ENCODE measurements at places on chromosomes 7 and 10.

DNA sequence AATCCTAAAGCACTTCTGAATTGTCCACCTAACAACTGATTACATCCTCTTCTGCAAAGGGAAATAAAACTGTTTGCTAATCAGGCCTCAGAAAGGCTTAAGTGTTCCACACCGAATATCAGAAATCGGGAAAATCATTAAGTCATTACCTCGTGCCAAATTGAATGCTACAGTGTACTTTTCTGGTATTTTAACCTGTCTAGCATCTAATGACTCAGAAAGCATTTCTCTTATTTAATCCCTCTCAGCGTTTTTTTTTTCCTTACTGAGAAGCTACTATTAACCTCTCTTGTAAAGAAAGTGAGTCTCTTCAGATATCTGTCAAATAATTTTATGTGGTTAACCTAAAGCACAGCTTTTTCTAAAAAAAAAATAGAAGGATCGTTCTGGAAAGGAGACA lies 28.6 kb downstream of the VIM start:
- no peak for DNase-seq

GRCh38 chr10:72010234-72010973 lies 46.2 kb downstream of the CHST3 start:
- no peak for DNase-seq

DNA sequence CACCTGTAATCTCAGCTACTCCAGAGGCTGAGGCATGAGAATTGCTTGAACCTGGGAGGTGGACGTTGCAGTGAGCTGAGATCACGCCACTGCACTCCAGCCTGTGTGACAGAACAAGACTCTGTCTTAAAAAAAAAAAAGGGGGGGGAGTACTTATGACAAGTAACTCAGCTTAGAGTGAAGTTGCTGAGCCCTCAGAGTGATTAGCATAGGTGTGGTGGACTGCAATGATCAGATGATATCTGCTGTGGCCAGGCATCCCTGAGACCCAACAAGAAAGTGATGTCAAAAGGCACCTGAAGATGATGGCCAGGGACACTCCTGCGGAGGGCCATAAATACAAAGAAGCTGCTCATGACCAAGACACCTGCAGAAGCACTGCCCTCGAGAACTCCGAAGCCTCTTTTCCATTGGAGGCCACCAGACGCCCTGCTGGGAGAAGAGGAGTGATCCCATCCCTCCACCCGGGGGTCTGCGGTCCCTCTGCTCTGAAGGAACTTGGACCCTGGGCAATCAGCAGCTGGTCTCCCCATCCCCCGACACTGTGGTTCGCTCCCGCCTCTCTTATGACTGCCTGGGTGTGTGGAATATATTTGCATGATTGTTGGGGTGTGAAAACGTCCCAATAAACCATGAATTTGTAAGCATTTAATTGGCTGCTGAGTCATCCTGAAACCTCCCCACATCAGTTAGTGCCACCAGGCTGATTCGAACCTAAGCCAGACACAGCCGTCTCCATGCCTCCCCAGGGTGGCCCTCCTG lies 46.0 kb downstream of the RASGEF1A start:
- no peak for DNase-seq

- DNase-seq: no peak
Measured at GRCh38 chr7:139647085-139647484, 123.6 kb downstream of the CLEC2L start.

GRCh38 chr10:2851566-2851965 lies 215.8 kb upstream of the PFKP start:
- no peak for DNase-seq

GRCh38 chr10:125983161-125983560 lies 86.8 kb downstream of the FANK1 start:
- no peak for DNase-seq

- DNase-seq: no peak
Measured at GRCh38 chr10:52198540-52198939, 115.5 kb upstream of the DKK1 start.

DNA sequence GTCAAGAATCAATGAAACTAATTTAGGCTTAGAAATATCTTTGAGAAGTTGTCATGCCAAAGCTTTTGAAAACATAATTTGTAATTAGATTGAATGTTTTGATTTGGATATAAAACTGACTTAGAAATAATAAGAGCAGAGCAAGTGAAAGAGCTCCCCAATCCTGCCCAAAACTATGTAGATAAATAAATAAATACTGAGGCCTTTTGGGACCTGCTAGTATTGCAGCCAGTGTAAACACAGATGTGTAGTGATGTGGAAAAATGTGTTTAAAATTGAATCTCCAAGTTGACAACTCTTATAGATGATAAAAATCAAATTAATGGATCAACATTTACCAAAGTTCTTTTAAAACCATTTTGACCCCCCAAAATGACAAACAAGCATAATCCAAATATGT lies 896.1 kb downstream of the CNTNAP2 start:
- DNase-seq: no peak

GRCh38 chr10:93820434-93820833 lies 62.7 kb downstream of the LGI1 start:
- DNase-seq: no peak

DNA sequence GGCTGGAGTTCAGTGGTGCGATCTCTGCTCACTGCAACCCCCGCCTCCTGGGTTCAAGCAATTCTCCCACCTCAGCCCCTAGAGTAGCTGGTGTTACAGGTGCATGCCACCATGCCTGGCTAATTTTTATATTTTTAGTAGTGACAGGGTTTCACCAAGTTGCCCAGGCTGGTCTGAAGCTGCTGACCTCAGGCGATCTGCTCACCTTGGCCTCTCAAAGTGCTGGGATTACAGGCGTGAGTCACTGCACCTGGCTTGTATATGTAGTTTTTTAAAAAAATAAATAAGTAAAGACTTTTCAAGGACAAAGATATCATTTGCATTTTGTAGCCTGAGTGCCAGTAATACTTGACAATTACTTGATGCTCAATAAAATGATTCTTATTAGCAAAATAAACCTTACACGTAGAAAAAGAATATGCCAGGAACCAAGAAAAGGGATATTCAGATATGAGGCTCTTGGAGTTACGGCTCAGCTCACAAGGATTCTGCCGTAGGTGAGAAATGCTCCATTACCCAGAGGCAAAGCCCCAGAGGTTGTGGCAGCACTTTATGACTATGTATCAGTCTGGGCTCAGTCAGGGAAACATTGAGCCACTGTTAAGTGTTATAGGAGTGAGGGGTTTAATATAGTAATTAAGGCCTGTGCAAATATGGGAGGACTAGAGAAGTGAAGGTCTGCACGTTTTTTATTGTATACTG lies 98.5 kb downstream of the TPST1 start:
- no peak for DNase-seq

DNA sequence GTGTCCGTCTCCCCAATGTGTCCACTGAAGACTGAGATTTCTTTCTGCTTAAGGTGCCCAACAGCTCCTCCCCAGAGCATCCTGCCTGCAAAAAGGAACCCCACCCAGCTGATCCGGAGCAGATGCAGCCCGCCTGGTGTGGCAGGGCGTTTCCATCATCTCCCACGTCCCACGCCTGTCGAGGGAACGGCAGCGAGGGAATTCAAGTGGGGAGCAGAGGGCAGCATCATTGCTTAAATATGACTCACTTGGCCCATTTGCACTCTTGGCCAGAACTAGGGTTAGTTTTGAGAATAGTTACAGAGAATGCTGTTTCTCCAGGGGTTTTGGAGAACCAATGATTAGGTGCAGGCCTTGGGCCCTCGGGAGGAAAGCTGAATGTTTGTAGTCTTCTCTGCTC lies 20.8 kb downstream of the VWA2 start:
- no peak for DNase-seq

DNA sequence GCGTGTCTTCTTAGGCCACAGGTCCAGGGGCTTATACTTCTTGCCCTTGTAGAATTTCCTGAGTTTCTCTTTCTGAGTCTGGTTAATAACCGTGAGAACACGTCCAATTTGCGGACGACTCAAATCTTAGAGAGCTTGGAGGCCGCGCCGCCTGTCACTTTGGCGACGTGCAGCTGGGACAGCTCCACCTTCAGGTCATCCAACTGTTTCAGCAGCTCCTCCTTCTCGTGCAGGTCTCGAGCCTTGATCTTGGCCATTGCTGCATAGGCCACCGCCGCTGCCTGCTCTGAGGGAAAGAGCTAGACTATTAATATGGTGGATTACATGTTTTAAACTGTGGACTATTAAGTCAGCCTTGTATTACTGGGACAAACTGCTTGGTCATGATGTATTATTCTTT lies 26.9 kb downstream of the EVX1 start:
- DNase-seq: no peak

GRCh38 chr7:94129443-94130140 lies 125.4 kb upstream of the BET1 start:
- no peak for DNase-seq

DNA sequence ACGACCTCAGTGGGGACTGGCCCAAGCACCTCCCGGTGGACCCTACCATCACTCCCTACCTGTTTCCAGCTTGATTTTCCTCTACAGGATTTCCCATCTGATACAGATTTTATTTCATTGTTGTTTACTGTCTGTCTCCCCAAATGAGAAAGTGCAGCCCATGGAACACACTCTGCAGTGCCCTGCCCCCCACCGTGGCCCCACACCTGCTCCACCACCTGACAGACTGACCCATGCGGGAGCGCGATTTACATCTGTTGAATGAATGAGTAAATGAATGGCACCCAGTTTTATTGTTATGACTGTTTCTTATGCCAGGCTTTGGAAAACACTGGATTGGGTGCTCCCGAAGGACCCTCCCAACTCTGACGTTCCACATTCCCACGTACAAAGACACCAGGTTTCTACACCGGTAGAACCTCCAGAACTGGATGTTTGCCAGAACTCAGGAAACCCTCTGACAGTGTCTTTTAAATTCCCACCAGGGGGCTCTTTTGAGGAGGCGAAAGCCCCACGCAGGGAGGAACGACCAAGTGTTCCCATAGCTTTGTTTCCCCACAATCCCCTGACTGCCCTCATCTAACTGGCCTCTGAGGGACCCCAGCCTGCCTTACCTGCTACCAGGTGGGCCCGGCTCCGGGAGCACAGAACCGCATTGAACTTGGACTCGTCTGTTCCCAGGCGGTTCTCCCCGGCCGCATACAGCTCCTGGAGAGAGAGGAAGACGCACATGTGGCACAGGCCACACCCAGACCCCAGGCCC lies 29.0 kb downstream of the PLAC9 start:
- peak; percentile 30 for DNase-seq

- DNase-seq: no peak
Measured at GRCh38 chr7:67847092-67847787, 850.6 kb downstream of the TYW1 start.

- DNase-seq: no peak
Measured at GRCh38 chr10:99279626-99280111, 44.0 kb upstream of the HPSE2 start.

DNA sequence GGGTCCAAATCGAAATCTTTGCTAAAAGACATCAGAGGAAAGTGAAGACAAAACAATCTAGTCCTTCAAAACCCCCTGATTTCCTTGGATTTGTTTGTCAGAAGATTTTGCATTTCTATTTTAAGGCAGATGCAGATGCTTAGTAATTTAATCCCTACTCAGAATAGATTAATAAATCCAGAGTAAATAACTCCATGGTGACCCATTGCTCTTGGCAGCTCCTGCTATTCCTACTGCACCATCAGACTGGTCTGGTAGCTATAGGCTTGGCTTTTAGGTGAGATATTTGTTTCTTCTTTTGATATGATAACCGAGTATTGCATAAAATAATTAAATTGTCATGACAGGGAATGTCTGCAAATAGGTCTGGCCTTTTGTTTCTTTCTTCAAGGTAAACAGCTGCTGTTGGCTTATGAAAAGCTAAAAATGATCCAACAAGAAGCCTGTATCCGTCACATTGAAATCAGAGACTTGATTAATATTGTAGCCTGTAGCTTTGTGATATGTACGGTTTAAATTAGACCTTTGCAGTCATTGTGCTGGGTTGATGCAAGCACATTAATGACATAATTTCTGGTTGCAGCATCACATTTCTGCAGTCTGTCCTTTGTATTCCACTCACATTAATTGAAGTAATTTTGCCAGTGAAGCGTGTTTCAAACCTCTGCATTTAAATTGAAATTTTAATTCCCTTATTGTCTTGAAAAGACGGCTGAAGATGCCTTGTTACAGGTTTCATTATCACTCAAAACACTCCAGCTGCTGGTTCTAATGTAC lies 40.7 kb downstream of the EXOC4 start:
- DNase-seq: peak; percentile 25

DNA sequence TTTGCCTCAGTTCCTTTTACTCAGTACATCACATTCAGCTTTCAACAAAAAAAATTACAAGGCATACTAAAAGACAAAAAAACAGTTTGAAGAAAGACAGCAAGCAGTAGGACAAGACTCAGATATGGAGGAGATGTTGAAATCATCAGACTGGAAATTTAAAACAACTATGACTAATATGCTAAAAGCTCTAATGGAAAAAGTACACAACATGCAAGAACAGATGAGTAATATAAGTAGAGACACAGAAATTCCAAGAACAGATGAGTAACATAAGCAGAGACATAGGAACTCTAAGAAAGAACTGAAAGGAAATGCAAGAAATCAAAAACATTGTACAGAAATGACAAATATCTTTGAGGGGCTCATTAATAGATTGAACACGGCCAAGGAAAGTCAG lies 402.6 kb downstream of the NEBL start:
- DNase-seq: no peak

DNA sequence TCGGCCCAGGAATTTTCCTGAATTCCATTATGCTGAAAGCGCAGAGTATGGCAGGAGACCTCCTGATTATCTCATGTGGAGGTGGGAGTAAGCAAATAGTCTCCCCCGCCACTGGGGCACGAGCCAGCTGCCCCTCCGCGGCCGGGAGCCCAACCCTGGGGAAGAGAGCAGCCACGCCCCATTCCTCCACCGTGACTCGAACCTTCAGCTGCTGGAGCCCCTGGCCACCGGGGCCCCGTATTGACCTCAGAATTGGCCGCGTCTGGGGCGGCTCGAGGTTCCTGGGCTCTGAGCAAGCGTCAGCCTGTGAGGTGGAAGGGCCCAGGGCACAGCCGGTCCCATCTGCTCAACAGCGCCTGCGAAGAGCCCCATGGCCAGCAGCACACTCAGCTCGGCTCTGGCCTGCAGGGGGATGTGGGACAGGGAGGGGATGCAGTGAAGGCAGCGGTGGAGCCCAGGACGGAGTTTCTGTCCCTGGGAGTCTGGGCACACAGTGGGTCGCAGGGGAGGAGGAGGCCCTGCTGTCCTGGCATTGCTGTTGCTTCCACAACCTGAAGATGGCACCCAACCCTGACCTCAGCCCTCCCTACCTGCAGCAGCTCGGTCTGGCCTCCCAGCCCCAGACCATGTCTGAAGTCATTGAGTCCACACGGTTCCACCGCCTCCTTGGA lies 97.8 kb downstream of the CHST15 start:
- DNase-seq: peak; percentile 65

- peak; percentile 75 for DNase-seq
Measured at GRCh38 chr7:98617051-98617959, at the start of gene NPTX2. Gene NPTX2 (plus strand): TSS chr7:98617285. CDS start chr7:98617462, 177 bp downstream.

DNA sequence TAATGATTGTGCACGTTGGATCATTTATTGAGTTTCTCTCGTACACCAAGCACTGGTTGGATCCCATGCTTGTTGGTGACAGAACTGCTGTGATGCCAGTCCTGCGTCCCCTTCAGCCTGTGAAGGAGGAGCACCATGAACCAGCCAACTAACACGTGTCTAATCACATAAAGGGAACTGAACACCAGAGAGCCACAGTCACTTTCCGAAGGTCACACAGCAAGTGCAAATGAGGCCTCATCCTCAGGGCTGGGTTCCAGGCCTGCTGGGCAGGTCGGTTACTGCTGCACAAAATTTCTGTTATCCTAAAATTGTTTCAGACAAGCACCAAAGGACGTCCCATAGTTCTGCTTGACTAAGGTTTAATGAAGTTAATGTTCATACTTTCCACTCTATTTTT lies 332.0 kb upstream of the ZNF32 start:
- DNase-seq: no peak

Measured in BE2C (cell line).